ENCODE measurements at places on chromosomes 1 and 21.

- DNase-seq: no peak
Observed at GRCh38 chr1:85629532-85629920, 49.0 kb downstream of the CCN1 start.

DNA sequence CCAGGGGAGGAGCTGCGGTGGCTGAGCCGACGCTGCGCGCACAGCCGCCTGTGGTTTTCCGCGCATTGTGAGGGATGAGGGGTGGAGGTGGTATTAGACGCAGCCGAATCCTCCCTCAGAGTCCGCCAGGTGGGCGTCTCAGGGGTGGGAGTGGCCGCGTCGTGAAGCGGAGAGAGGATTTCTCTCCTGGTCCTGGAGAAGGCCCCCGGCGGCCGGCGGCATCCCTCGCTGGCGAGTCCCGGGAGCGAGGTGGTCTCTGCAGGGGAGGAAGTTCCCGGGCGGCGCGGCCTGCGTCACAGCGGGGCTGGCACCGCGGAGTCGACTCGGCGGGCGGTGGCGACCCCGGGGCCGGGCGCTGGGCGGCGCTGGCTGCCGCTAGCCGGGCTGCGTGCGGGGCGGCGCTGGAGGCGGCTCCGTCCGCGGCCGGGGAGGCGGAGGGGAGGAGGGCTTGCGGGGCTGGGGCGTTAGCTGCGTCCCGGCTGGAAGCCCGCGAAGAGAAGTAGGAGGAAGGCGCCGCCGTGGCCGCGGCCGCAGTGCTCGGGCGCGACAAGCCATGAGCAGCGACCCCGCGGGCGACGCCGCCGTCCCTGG is at the start of gene LRRC8C:
Gene LRRC8C (plus strand): TSS at position 464 of the 591 bp plus-strand sequence. CDS start 53,354 bp downstream, outside the sequence.
- no peak for DNase-seq

DNA sequence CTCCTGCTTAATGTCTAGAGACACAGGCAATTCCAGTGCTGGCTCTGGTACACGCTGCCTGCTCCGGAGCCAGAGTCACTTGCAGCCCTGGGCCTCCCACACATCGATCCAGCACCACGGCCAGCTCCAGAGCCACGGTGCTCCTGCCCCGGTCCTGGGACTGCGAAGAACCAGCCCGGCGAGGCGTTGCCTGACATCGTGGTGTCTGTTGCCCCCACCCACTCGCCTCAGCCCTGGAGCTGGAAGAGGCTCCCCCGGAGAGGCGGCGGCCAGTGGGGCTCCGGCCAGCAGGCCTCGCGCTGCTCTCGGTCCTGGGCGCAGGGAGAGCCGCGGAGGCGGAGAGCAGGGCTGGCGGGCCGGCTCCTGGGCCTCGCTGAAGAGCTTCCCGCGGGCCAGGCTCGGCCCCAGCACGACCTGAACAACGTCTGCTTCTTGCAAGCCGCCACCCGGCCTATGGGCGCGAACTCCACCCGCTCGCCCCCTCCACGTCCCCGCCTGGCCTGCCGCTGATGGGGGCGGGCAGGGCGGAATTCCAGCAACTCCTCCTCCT is 364.8 kb downstream of the CEP170 start:
- no peak for DNase-seq

GRCh38 chr21:42208801-42209490 is 10.0 kb upstream of the ABCG1 start:
- DNase-seq: no peak

DNA sequence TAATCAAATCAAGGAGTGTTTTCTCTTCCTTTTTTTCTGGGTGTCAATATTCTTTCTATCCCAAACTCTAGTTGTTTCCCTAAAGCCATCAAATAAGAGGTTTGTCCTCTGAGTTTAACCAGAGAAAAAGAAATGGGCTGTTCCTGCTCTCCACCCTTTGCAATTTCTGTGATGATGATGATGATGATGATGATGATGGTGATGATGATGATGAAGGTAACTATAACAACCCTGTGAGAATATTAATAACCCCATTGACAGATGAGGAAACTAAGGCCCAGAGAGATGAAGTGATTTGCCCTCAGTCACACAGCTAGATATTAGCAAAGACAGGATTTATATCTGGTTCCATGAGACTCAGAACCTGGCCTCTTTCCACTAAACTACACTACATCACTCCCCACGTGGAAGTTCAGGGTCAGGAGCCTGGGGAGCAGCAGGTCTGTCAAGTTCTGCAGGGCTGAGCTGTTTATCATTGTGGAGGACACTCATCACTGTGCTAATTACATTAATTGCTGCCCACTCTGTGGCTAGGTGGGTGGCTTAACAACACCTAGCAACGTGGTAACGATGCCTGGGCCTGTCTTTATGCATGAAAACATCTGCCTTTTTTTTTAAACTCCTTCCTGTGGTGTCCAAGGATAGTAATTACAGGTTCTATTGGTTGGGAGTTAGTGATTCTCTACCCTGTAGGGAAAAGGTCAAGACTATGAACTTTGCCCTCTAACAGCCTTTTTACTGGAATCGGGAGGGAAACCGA is 19.0 kb upstream of the JUN start:
- DNase-seq: no peak

DNA sequence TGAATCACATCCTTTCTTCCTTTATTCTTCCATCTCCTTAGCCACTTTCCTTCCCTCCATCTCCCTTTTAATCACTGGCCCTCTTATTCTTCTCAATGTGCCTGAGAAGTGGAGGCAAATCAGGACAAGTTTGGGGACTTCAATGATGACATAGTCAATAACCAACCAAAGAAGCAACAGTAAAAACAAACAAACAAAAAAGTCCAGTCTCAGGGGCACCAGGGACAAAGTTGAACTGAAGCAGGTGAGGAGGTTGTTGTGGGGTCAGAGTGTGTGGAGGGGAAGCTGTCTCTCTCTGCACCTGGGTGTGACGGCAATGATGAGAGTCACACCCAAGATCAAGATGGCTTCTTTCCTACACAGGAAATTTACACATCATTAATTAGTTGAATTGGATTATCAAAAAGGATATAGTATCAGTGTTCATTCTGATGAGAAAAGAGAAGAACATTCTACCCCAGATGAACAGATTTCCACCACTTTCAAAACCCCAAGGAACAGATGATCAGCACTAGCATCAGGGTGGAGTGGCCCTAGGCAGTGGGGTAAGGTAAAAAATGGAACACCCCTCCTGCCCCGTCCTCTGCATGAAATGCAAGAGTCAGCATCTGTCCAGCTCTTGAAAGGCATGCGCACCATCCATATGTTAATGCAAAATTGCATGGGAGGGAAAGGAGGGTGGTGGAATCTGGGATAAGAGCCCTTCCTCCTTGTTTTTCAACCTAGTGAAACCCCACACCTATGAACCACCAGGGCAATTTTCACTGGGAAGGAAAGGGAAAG is 32.6 kb downstream of the HSD3B2 start:
- no peak for DNase-seq

DNA sequence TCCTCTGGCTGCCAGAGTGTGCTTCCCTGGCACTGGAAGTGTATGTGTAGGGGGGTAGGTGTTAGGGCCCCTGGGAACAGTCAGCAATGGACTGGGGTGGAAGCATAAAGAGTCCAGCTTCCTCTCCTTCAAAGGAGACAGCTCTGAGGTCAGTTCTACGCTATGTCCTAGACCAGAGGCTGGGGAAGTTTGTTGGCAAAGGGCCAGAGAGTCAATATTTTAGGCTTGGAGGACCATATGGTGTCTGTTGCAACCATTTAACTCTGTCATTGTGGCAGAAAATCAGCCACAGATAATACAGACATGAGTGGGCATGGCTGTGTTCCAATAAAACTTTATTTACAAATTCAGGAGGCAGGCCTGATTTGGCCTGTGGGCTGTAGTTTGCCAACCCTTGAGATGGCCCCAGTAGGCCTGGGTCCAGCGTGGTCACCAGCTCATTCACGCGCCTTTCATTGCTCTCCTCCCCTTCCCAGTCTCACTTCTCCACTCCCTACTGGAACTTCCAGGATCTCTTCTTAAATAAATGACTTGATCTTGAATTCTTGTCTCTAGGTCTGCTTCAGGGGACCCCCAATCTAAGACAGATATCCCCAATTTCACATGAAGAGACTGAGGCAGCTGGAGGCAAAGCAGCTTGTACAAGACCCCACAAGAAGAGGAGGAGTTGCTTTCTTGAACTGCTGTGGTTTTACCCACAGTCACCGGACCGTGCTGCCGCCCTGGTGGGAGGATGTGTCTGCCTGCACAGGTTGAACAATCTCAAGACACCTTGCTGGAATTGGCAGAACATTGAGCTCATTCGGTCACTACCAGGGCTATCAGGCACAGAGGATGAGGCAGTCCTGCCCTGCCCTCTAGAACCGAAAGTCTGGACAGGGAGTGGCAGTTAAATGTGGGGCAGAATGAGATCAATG is 162.4 kb upstream of the POU3F1 start:
- no peak for DNase-seq
